ENCODE measurements at places on chromosomes 2 and 18.

GRCh38 chr2:172808156-172808555, 72.5 kb downstream of the RAPGEF4 start:
- no peak for DNase-seq

GRCh38 chr2:150903461-150903860, 358.2 kb downstream of the RBM43 start:
- no peak for DNase-seq

- no peak for DNase-seq
Measured at GRCh38 chr18:67636597-67637385, 120.3 kb upstream of the DSEL start.

- no peak for DNase-seq
Measured at GRCh38 chr2:10392951-10393639, 55.0 kb downstream of the ODC1 start.

- no peak for DNase-seq
Measured at GRCh38 chr2:202555356-202555755, 79.4 kb upstream of the FAM117B start.

- no peak for DNase-seq
Measured at GRCh38 chr2:230861552-230862255, 3.0 kb upstream of the ITM2C start.

DNA sequence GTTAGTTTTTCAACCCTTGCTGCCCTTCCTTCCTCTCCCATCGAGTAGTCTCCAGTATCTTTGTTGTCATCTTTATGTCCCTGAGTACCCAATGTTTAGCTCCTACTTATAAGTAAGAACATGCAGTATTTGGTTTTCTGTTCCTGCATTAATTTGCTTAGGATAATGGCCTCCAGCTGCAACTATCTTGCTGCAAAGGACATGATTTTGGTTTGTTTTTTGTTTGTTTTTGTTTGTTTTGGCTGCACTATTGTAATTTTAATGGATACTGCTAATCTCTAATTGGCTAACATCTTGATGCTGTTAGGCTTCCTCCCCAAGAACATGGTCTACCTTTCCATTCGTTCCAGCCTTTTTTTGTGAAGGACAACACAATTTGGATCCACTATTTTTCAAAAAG, 31.2 kb upstream of the HNRNPLL start:
- DNase-seq, result no peak

GRCh38 chr18:36127836-36128529, 1.2 kb downstream of the SLC39A6 start:
- no peak for DNase-seq

DNA sequence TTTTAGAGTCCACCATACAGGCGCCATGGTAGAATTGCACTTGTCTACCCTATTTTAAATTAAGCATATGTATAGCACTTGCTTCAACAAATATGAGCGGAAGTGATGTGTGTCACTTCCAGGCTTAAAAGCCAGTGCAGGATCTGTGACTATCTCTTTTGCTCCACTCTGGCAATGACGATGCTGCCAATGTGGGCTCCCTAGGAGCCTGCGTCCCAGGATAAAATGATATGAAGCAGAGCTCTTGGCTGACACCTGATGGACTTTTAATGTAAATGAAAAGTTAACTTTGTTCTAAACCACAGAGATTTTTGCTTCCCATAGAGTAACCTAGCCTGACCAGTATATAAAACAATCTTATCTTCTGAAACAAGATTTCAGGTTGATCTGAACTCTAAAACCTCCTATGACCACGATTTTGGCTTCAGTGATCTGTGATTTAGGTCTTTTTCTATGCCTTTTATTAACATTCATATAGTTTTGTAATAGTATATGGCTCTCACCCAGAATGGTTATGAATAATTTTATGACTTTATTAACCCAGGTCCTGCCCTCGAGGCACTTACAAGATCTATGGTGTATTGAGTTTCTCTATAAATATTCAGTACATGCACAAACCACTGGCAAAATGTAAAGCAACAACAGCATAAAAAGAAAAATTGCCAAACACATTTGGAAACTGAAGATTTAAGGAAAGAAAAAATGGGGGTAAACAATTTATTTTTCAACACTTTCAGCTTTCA, 422.5 kb upstream of the PIK3C3 start:
- no peak for DNase-seq

DNA sequence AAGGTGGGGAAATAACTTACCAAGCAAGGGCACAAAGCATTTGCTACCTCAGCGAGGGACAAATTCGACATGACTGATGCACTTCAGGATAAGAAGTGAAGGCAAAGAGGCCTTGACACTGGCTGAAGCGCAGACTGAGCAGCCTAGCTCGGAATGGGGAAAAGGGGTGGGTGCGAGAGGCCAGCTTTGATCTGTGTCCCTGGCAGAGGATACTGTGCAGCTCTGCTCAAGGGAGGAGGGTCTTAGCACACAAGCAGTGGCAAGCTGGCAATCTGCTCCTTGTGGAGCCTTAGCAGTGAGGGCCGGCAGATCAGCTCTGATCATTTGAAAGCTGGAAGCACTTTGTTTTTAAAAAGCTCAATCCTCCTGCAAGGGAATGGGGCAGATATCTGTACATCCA, 222.3 kb downstream of the ZBTB7C start:
- DNase-seq, result no peak

- no peak for DNase-seq
Measured at GRCh38 chr2:1655461-1655860, 88.9 kb downstream of the PXDN start.

GRCh38 chr2:127619203-127619590, 26.8 kb upstream of the GPR17 start:
- DNase-seq, result no peak

- DNase-seq, result no peak
Measured at GRCh38 chr18:55316486-55317184, 271.4 kb downstream of the TCF4 start.

GRCh38 chr18:74496508-74497323, 553 bp downstream of the CNDP2 start:
- DNase-seq, result no peak

DNA sequence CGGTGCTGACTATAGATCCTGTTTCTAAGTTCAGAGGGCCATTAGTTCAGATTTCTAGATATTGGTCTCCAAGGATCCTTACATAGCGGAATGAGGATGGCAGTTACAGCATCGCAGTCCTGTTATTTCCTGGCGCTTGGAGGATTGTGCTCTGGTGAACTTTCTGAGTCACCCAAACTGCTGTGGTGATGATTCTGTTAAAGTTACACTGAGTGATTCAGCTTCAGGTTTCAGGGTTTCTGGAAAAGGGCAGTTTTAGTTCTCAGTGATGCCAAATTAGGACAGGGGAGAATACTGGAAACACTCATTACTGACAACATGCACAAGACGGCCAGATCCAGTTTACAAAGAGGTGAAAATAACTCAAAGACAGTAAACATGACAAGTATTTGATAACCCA, 52.1 kb upstream of the ANKRD62 start:
- DNase-seq, result no peak

GRCh38 chr2:207937253-207937652, 88.1 kb downstream of the PLEKHM3 start:
- no peak for DNase-seq

DNA sequence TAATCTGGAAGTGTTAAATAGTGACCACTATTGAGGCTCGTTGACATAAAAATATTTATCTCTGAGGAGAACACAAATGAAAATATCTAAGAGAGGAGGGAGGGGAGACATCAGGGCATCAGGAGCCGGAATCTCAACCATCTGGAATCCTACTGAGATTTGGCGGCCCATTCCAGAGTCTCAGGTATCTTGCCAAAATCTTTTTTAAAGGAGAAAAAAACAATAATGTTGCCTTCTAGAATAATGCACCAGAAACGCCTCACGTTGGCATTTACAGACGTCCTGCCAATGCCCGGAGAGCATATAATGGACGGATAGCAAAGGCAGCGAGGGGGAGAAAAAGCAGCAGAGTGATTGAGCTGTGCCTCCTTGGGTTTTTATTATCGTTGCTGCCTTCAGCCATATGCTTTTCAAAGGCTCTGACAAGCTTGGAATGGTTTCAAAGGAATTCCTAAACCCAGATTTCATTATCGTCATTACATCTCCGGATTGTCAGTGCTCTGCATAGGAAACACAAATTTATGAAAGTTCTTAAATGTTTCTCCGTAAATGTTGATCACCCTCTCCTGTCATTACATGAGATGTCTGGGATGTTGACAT, 30.9 kb upstream of the EGR4 start:
- DNase-seq, result no peak

DNA sequence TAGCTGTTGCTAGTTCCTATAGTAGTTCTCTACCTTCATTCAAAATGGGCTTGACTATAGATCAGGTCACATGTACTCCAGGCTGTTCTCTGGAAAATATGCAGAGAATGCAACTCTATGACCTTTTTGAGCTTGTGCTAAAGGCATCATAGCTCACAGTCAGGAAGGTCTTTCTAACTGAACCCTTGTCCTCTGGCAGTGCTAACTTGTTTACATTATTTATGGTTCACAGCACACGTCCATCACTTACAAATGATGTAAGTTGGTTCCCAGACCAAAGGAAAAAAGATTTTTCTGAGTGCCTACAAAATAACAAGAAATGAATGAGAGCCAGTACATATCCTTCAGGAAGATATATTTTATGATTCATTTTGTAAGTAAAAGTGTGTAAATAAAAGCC, 236.1 kb downstream of the GCA start:
- DNase-seq, result no peak

GRCh38 chr2:36338827-36339145, 16.8 kb upstream of the CRIM1 start:
- no peak for DNase-seq

- DNase-seq, result peak; percentile 55
Measured at GRCh38 chr2:61550375-61551209, 12.4 kb upstream of the XPO1 start.
